ENCODE measurements at places on chromosomes 2 and 18.
A peak's percentile ranks its signal among the peaks of the same experiment; 100 is the strongest.

DNA sequence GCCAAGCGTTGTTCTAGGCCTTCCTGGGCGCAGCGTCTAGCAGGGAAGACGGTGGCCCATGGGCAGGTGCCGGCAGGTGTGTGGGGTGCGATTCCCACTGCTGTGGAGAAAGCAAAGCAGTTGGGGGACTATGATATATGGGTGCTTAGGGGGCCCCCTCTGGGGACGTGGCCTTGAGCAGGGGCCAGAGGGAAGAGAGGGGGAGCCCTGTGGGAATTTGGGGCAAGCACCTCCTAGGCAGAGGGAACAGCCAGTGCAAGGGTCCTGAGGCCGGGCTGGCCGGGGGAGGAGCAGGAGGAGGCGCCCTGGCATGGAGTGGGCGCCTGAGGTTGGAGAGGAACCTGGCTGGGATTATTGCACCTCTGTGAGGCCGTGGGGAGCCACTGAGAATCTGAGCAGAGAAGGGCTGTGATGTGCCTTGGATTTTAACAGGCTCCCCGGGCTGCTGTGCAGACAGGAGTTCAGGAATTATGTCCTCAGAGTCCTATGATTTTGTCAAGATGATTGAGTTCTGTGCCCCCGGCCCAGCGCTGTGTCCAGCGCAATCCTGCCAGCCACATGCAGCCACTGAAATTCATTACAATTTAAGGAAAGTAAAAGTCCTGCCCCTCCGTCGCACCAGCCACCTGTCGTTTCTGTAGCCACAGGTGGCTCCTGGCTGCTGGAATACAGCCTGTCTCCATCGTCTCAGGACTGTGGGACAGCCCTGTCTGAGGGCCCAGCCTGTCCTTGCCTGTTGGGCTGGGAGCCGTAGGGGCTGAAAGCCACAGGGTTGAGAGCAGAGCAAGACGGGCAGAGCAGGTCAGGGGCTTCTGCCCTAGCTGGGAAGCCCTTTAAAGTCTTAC, 9.1 kb upstream of the KLHL30 start:
- no peak for DNase-seq

DNA sequence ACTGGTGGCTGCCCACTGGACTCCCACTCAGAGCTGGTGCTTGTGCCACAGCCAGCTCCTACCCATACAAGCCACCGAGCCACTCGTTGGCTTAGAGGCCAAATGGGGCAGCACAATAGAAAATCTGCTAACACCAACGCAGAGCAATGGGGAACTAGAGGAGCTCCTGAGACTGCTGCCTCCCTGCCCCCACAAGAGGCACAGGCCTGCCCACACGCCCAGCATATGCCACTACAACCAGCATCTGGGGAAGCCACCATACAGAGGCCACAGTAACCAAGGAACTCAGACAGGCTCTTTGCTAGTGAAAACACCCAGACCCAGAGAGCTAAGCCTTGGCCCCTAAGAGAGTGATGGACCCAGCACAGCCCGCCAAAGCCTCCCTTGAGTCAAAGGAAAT, 231.2 kb upstream of the RAB6C start:
- no peak for DNase-seq

- DNase-seq = no peak
These were observed 21.2 kb downstream of the CLUL1 start for GRCh38 chr18:617970-618504.

GRCh38 chr18:61545281-61546245, 212.3 kb downstream of the CDH20 start:
- DNase-seq = no peak

DNA sequence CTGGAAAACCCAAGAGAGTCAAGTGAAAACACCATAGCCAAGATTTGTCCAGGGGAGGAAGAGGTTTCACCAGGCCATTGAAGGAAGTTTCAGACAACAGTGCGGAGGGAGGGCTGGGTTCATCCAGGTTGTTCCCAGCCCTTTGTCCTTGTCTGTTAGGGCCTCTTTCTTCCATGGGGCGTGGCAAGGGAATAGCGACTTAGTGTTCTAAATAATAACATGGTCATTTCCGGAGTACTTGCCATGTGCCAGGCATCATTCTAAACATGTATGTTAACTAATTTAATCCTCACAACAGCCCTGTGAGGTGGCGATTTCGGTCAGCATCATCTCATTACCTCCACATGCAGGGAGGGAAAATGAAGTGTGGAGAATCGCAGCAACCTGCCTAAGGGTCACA, 77.3 kb downstream of the TCF7L1 start:
- DNase-seq = no peak

- DNase-seq = no peak
These were observed 435.8 kb upstream of the SPRED2 start for GRCh38 chr2:65868177-65868576.

DNA sequence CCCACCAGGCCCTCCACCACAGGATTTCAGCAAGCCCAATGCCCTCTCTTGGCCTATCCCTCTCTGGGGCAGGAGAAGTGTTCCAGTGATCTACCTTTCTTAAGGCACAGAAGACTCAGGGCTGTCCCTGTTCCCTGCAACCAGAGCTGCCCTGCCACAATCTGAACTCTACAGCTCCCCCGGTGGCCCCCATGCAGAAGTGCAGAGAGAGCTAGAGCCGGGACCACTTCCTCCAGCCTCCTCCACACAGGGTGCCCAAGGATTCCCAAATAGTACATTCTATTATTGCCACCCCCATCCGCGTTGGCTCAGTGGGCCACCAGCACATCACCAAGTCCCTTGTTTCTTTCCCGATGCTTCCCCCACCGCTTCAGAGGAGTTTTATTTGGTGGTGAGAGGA, 114.8 kb upstream of the PTPRM start:
- DNase-seq = no peak

- no peak for DNase-seq
These were observed 1156.6 kb downstream of the RPIA start for GRCh38 chr2:89848114-89848513.

GRCh38 chr2:78839259-78839658, 186.2 kb upstream of the REG3G start:
- DNase-seq = no peak

DNA sequence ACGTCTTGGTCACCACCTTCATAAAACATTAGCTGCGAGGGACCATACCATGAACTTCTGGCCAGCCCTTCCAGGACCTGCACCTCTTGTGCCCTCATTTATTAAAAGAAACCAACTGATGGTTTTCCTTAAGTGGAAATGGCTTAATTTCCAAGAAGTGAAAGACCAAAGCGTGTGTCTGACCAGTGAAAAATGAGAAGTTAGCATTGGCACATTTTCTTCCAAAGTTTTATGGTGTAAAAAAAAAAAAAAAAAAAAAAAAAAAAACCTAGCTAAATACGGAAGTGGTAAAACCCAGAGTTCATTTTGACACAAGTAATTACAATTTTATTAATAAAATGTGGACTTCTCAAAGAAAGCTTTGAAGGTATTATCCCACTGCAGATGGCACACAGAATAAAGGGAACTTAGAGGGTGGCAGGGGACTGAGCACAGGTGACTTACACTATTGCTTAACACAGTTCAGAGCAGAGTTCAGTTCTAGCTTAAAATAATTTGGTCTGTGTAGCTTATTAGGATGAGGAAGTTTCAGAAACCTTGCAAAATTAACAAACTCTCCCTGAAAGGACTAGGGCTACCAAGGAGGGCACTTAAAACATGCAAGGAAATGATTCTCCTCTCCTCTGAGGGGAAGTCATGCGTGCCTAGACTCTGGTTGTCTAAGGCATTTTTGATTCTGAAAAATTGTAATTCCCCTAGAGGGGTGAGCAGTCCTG, 42.2 kb upstream of the EPG5 start:
- DNase-seq = no peak

DNA sequence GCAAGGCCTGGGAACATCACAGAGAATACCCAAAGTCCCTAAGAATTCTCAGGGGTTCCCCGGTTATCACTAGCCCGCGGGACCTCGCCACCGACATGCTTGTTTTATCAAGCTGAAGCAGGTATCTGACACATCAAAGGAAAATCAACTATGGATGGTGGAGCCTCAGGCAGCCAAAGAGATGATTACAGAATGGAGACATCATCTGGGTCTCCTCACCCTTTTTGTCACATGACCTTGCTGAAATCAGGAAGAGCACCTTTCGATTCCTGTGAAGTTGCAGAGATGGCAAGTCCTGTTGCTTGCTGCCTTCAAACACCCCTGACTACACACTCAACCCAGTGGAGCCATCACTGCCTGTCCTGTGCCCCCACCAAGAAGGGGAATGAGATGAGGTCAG, 19.2 kb upstream of the CAB39 start:
- no peak for DNase-seq

GRCh38 chr18:51279367-51279984, 82.0 kb upstream of the MEX3C start:
- no peak for DNase-seq

GRCh38 chr2:190979906-190980629, 33.9 kb downstream of the STAT1 start:
- peak; percentile 79 for DNase-seq

- no peak for DNase-seq
These were observed 513.4 kb downstream of the TNS1 start for GRCh38 chr2:217489145-217489960.

- DNase-seq = no peak
These were observed 67.5 kb downstream of the ONECUT2 start for GRCh38 chr18:57502624-57503023.

GRCh38 chr2:106189764-106190468, 4.2 kb downstream of the UXS1 start:
- no peak for DNase-seq

DNA sequence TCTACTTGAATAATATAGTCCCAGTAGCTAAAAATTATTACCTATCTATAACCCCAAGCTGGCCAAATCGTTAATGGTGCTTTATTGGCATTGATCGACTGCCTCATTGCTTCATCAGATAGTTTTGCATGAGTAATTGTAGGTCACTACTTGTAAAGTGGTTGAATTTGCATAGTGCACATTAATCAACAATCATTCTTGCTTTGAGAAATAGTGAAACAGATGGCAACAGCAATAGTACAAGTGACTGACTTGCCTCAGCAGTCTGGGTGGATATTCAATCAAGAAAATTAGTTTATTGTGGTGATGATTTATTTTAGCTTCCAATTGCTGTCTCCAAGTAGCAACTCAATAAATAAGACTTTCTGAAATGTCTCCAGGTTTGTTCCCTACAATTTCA, 117.8 kb upstream of the NRXN1 start:
- no peak for DNase-seq

GRCh38 chr18:11761553-11761952, 72.5 kb downstream of the GNAL start:
- DNase-seq = no peak

GRCh38 chr2:39435741-39436591, 1.1 kb downstream of the MAP4K3 start:
- DNase-seq = peak; percentile 23

DNA sequence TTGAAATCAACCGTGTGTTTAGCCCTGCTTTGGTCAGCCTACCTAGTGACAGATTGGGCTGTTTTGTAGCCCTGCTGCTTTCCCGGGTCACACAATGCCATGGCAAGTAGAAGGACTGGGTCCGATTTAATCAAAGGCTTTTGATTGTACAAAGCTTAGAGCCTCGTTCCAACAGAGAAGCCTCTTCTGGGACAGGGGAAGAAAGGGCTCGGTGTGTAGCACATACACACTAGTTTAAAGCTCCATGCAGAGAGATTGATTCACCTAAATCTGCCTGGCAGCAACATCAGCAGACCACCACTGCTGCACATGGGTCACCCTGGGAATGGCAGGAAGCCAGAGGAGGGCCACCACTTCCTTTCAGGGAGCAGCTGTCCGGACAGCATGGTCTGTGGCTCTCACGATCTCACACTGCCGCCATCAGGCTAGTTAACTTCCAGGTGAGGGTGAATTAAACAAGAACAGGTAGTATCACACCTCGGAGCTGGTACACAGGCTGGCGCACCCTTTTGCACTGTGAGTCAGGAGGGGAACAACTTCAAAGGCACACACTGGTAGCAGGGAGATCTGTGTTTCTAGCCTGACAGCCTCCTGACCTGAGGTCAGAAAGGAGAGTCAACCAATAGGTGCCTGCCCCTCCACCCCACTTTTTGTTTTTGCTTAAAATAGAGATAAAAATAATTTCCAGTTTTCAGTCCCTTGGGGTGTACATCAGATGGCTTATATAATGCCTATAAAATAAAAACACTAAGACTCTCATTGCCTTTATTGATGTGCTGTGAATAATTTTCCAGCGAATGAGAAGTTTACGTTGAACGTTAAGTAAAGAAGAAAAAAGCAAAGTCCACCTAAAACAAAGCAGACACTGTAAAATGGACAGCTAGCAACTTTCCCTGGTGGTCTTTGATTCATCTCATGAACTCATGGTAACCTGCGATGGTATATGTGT, 108.5 kb downstream of the CDCA7 start:
- no peak for DNase-seq

DNA sequence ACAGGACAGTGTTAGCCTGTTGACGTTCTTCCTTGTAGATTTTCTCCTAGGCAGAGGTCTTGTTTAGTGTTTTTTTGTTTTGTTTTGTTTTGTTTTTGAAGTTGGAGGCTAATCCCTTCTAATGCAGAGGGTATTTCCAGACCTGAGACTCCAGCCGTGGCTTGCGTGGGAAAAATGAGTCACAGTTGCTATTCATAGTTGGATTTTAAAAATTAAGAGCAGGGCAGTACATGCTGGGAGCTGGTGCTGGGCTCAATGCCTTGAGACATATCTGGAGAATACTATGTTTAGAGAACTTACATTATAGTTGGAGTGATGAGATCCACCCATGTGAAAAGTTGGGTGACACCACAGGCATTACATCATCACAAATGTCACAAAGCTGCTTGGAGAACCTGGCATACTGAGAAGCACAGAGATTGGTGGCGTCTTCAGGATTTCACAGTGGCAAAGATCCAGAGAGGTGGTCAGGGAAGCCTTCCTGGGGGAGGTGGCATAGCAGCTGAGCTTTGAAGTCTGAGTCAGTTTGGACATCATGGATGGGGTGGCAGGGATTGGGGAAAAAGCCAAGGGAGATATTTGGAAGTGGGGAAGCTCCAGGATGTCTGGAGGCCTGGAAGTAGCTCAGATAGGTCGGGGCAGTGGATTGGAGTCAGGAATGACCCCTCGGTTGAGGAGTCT, 249.4 kb downstream of the LOXHD1 start:
- DNase-seq = no peak

GRCh38 chr2:105380432-105381100, 18.3 kb downstream of the FHL2 start:
- no peak for DNase-seq

DNA sequence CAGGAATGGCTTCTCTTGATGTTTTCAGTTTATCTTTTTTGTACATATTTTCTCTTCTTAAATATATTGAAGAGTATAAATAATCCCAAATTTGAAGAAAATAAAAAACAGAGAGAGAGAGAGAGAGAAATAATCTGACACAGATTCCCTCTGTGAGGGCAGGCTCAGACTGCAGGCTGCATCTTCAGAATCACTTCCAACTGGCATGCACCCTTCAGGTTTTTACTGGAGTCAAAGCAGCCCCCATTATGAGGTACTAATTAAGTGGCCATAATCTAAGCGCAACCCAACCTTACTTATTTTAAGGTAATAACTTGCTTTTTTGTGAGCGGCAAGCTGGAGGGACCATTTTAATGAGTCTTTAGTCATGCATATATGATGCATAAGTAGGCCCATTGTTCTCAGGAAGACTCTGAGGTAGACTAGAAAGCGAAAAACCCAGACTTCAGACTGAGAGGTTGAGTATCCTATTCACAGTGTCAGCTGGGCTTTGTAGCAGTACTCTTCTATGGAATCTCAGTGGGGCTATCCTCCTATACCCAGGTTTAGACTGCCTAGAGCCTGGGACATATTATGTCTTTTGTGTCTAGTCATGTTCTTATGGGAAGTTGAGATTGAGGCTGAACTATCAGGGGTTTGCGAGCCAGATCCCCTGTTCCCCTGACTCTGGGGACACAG, 167.4 kb downstream of the SP3 start:
- DNase-seq = no peak
